ENCODE measurements at places on chromosomes 11 and 22.

DNA sequence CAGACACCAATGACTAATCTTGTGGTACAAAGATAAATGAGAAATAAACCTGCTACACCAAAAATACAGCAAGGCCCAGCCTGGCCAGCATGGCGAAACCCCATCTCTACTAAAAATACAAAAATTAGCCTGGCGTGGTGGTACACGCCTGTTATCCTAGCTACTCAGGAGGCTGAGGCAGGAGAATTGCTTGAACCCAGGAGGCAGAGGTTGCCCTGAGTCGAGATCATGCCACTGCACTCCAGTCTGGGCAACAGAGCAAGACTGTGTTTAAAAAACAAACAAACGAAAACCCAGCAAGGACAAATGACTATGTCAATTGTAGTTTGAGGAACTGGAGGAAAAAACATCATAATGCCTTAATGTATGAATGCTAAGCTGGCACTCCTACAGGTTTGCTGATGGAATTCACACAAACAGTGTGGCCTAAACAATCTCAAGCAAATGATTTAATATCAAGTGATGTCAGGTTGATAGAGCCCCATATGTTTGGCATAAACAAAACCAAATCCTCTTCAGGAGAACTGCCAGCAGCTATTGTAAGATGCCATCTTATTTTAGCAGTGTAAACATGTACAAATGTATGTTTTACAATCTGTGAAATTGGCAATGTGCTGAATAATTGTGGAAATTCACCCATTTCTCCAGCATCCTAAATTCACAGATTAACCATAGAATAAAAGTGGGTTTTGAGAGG is 20.0 kb downstream of the MMP7 start:
- H3K4me3 ChIP-seq, result no peak overlapping the region
- no peak overlapping the region for H3K27ac ChIP-seq
- DNase-seq, result no peak
- H3K36me3 ChIP-seq, result no peaks in the 10 kb centered on the region

GRCh38 chr11:36253238-36253637 is 36.0 kb downstream of the COMMD9 start:
- H3K4me1 ChIP-seq, result no peaks in the 10 kb centered on the region
- DNase-seq, result no peak
- no peak overlapping the region for H3K4me3 ChIP-seq
- no peak overlapping the region for H3K27ac ChIP-seq

GRCh38 chr11:75151346-75152047 is 590 bp downstream of the SLCO2B1 start:
- no peak overlapping the region for H3K4me3 ChIP-seq
- no peak overlapping the region for H3K27ac ChIP-seq
- DNase-seq, result no peak
- H3K4me1 ChIP-seq, result no peaks in the 10 kb centered on the region
- no peaks in the 10 kb centered on the region for H3K36me3 ChIP-seq

DNA sequence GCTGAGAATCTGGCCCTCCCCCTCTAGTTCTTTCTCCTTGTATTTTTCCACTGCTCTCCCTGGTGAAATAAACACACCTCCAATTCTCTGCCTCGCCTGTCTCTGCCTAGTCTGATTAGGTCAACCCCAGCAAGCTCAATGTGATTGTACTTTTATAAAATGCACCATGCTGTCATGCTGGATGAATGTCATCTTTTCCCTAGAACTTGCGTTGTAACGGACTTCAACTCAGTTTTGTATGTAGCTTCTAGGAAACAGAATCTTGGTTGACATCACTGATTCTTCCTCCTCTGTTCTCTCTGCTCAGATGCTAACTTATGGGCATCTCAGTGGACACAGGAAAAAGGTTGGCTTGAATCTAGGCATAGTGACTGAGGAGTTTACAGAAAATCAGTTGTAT is 261.9 kb upstream of the ISX start:
- no peak overlapping the region for H3K4me3 ChIP-seq
- peaks cover 2% of the 10 kb centered on the region for H3K27me3 ChIP-seq
- no peak overlapping the region for H3K27ac ChIP-seq
- no peak for DNase-seq
- no peaks in the 10 kb centered on the region for H3K36me3 ChIP-seq
- no peaks in the 10 kb centered on the region for H3K4me1 ChIP-seq

- no peak overlapping the region for H3K27ac ChIP-seq
- H3K4me3 ChIP-seq, result no peak overlapping the region
- peaks cover 5% of the 10 kb centered on the region for H3K4me1 ChIP-seq
Measured at GRCh38 chr11:11407763-11408084, 54.7 kb upstream of the CSNK2A3 start.

- no peaks in the 10 kb centered on the region for H3K27me3 ChIP-seq
- no peak overlapping the region for H3K27ac ChIP-seq
- no peak for DNase-seq
- no peak overlapping the region for H3K4me3 ChIP-seq
Measured at GRCh38 chr22:30211124-30211820, 35.3 kb downstream of the LIF start.

GRCh38 chr11:121733858-121734257 is 281.1 kb upstream of the SORL1-AS1 start:
- no peaks in the 10 kb centered on the region for H3K36me3 ChIP-seq
- no peaks in the 10 kb centered on the region for H3K4me1 ChIP-seq
- no peaks in the 10 kb centered on the region for H3K27me3 ChIP-seq
- no peak overlapping the region for H3K4me3 ChIP-seq

DNA sequence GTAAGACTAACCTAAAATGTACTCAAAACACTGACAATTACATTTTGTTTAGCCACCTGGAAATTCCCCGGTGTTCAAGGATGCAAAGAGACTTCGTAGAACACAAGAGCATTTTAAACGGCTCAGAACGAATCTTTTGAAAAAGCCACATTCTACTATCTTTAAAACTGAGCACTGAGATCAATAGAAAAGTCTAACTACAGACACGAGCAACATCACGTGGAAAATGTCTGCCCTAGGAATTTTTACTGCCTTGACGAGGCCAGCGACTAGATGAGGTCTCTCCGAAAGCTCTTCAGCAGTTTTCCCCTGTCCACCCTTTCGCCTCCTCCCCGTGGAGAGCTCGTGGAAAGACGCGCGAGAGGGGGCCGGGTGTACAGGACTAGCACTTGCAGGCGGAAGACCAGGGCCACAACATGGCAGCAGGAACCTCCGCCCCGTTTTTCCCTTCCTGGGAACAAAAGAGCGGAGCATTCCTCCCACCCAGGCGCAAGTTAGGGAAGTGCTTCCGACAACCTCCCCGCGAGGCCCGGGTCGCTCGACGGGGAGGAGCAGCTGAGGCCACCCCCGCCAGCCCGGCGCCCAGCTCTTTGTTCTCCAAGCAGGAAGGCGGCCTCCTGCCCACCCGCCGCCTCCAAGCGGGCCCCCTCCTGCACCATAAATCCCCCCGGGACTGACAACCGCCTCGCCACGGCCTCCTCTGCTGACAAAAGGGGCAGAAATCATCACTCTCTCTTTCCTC is 1.1 kb downstream of the EIF4G2 start:
- H3K4me3 ChIP-seq, result peak overlapping the region; percentile 70
- peak overlapping the region; percentile 98 for H3K27ac ChIP-seq
- H3K36me3 ChIP-seq, result peaks cover 9% of the 10 kb centered on the region
- peaks cover 10% of the 10 kb centered on the region for H3K4me1 ChIP-seq

GRCh38 chr11:129352676-129353075 is 23.0 kb upstream of the BARX2 start:
- no peaks in the 10 kb centered on the region for H3K36me3 ChIP-seq
- no peaks in the 10 kb centered on the region for H3K4me1 ChIP-seq
- H3K27ac ChIP-seq, result no peak overlapping the region
- H3K27me3 ChIP-seq, result no peaks in the 10 kb centered on the region
- H3K4me3 ChIP-seq, result no peak overlapping the region

DNA sequence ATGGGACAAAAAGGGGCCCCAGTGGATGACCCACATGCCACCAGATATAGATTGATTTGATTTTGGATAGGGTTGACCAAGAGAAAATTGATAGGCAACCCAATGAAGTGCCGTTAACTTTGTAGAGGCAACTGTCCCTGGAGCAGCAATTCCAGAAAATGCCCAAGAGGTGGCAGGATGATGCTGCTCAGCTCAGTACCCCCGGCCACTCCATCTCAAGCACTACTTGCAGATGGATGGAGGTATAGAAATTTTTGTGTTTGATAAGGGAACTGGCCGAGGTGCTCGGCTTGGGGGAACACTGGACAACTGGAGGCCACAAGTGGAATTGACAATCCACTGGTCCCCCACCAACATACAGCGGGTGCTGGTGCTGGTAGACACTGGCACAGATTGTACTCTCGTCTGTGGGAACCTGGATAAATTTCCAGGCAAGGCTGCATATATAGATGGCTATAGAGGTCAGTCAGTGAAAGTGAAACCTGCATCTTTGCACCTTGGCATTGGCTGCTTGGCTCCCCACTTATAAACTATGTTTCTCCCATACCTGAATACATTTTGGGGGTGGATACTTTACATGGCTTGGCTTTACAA is 86.3 kb downstream of the CCDC83 start:
- no peak overlapping the region for H3K4me3 ChIP-seq
- H3K27ac ChIP-seq, result no peak overlapping the region
- no peaks in the 10 kb centered on the region for H3K36me3 ChIP-seq
- no peaks in the 10 kb centered on the region for H3K27me3 ChIP-seq
- H3K4me1 ChIP-seq, result no peaks in the 10 kb centered on the region

- no peak overlapping the region for H3K4me3 ChIP-seq
- DNase-seq, result no peak
- no peaks in the 10 kb centered on the region for H3K27me3 ChIP-seq
- H3K27ac ChIP-seq, result no peak overlapping the region
- H3K4me1 ChIP-seq, result no peaks in the 10 kb centered on the region
Measured at GRCh38 chr11:91921974-91922373, 302.6 kb upstream of the FAT3 start.

- no peaks in the 10 kb centered on the region for H3K4me1 ChIP-seq
- no peak overlapping the region for H3K4me3 ChIP-seq
- H3K27me3 ChIP-seq, result no peaks in the 10 kb centered on the region
- no peak overlapping the region for H3K27ac ChIP-seq
Measured at GRCh38 chr11:1122664-1123002, 35.1 kb upstream of the MUC5AC start.

- no peak overlapping the region for H3K27ac ChIP-seq
- no peak for DNase-seq
- H3K4me1 ChIP-seq, result no peaks in the 10 kb centered on the region
- peaks cover 2% of the 10 kb centered on the region for H3K27me3 ChIP-seq
- H3K4me3 ChIP-seq, result no peak overlapping the region
Measured at GRCh38 chr11:61627850-61628661, 47.2 kb upstream of the SYT7 start.

GRCh38 chr22:49826603-49827270 is 936 bp downstream of the BRD1 start:
- H3K4me1 ChIP-seq, result peaks cover 35% of the 10 kb centered on the region
- H3K27me3 ChIP-seq, result no peaks in the 10 kb centered on the region
- H3K27ac ChIP-seq, result peak overlapping the region; percentile 78
- peak overlapping the region; percentile 89 for H3K4me3 ChIP-seq
- H3K36me3 ChIP-seq, result peaks cover 13% of the 10 kb centered on the region

DNA sequence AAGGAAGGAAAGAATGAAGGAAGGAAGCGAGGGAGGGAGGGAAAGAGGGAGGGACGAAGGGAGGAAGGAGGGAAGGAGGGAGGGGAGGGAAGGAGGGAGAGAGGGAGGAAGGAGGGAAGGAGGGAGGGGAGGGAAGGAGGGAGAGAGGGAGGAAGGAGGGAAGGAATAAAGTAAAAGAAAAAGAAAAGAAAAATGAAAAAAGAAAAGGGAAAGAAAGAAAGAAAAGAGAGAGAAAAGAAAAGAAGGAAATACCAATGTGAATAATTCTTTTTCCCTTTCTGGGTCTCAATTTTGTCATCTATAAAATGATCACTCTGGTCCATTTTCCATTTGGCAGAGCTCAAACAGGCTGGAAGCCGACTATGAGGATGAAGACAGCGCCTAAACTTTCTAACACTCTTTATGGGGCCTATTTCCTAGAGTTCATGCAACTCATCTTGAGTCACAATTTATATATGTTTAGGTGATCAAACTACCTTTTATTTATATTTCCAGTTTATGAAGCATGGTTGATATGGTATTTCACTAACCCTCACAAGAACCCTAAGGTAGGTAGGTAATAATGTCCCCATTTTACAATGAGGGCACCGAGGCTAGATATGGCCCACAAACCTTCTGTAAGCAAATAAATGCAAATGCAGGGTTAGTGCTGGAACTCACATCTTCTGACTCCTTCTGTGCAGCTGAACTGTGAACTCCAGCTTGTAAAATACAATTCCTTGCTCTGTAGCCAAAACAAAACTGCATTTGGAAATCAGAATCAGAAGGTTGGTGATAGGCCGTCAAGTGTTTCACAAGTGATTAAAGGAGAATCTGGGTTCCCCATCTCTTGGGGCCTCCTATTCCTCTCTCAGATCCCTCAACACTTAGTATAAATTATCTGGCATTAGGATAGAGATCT is 434.3 kb downstream of the ETS1 start:
- H3K27me3 ChIP-seq, result peaks cover 3% of the 10 kb centered on the region
- no peaks in the 10 kb centered on the region for H3K4me1 ChIP-seq
- H3K36me3 ChIP-seq, result no peaks in the 10 kb centered on the region
- H3K4me3 ChIP-seq, result no peak overlapping the region

GRCh38 chr11:45336136-45336535 is 50.0 kb upstream of the SYT13 start:
- H3K4me1 ChIP-seq, result peaks cover 10% of the 10 kb centered on the region
- H3K27ac ChIP-seq, result no peak overlapping the region

- no peaks in the 10 kb centered on the region for H3K27me3 ChIP-seq
Measured at GRCh38 chr22:28810821-28811491, 10.6 kb upstream of the XBP1 start.

DNA sequence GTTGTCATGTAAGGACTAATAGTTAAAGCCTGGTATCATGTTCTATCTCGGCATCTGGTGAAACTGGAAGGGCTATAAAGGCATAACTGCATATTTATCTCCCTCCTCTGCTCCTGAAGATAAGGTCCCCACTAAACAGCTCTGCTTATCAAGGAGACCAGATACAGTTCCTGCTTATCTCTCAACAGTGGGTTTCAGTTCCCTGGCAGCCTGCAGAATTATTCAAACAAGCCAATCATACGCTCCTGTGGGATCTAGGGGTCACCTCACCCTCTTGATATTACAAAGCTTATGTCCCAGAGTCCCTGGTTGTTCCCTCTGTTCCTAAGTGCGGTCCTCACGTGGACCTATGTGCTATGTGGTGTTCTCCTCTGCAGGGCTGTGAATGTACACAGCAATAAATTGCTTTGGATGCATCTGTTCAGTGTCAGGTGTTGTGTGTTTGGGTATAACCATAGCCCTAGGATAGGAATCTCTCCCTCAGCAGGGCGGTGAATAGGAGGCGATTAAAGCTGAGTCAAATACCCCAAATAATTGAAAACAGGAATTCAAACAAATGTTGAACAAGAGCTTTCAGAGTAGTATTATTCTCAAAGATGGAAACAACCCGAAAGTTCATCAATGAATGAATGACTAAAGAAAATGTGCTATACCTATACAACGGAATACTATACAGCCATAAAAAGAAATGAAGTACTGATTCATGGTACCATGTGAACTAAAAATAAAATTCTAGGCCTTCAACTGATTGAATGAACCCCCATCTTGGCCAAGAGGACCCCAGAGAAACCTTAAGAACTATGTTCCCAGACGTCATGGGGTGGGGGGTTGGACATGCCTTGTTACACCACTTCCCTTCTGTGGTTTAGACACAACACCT is 3.1 kb upstream of the OOSP4A start:
- H3K4me3 ChIP-seq, result no peak overlapping the region
- H3K27ac ChIP-seq, result no peak overlapping the region
- H3K27me3 ChIP-seq, result no peaks in the 10 kb centered on the region
- H3K36me3 ChIP-seq, result no peaks in the 10 kb centered on the region
- H3K4me1 ChIP-seq, result no peaks in the 10 kb centered on the region
- DNase-seq, result no peak

Measured in GM12878 (cell line).